ENCODE measurements at places on chromosomes 6 and 20. TPM values are rescaled to one million over a fixed set of nuclear protein-coding genes. Genes with fewer than 3 reads are reported as not detected.

GRCh38 chr20:50691573-50692551 lies 520 bp upstream of the RIPOR3 start:
- DNase-seq: no peak

DNA sequence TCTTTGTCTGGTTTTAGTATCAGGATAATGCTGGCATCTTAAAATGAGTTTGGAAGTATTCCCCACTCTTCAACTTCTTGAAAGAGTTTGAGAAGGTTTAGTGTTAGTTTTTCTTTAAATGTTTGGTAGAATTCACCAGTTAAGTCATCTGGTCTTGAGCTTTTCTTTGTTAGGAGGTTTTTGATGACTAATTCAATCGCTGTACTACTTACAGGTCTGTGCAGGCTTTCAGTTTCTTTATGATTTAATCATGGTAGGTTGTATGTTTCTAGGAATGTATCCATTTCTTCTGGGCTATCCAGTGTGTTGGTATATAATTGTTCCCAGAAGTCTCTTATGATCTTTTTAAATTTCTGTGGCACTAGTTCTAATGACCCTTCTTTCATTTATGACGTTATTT lies 215.5 kb downstream of the LRFN2 start:
- DNase-seq: no peak

- no peak for DNase-seq
Observed at GRCh38 chr6:143673669-143674068, 4.1 kb upstream of the PHACTR2 start.

GRCh38 chr6:63352069-63352543 lies 32.3 kb upstream of the LGSN start:
- DNase-seq: no peak

- DNase-seq: no peak
Observed at GRCh38 chr20:41424546-41424945, 57.9 kb upstream of the EMILIN3 start.

- no peak for DNase-seq
Observed at GRCh38 chr6:13568970-13569369, 5.4 kb upstream of the SIRT5 start.

GRCh38 chr6:79954849-79955248 lies 7.5 kb upstream of the ELOVL4 start:
- DNase-seq: no peak

- no peak for DNase-seq
Observed at GRCh38 chr20:51383891-51384510, 158.5 kb downstream of the NFATC2 start.

- DNase-seq: peak; percentile 75
Observed at GRCh38 chr6:28880894-28881780, 42.6 kb downstream of the TRIM27 start.

GRCh38 chr6:11222385-11223277 lies 9.8 kb downstream of the NEDD9 start:
- no peak for DNase-seq

DNA sequence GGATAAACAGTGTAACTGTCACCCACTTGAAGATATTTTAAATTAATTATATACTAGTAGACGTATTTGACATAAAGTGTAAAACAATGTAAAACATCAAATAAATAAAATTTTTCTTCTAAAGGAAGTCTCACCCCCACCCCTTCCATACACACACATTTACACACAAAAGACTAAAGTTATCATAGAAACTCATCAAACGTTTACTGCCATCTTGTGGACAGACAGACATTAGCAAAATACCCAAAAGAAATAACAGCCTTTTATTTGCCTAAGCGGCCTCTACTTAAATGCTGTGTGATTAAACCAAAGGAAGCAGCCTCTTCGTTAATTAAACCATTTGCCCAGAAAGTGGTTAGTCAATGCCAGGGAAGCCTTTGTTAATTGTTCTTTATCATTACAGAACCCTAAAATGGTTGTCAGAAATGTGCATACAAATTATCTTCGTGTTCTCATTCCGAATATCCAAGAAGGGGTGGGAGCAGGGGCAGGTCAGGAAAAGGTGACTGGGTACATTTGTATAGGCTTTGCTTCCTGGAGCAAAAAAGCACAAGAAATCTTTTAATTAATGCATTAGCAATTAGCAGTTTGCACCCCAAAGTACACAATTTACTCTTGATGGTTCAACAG lies 176.2 kb upstream of the SASH1 start:
- DNase-seq: no peak

DNA sequence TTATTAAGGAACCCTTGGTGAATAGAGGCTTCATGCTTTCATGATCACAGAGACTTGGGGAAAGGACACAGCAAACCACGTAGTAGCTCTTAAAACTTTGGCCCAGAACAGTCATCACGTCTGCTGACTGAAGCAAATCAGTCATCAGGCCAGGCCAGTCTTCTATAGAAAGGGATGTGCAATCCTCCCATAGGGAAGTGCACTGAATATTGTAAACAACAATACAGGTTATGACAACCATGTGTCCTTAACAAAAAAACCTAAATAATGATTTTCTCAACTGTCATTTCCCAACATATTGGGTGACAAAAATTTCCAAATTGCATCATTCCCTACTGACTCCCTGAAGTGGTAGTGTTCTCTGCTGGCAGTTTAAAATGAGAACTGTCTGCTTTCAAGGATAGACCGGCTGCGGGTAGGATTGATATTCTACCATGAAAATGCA lies 388.2 kb upstream of the CITED2 start:
- no peak for DNase-seq

GRCh38 chr20:62142252-62143080 lies 728 bp downstream of the PSMA7 start:
- DNase-seq: no peak

DNA sequence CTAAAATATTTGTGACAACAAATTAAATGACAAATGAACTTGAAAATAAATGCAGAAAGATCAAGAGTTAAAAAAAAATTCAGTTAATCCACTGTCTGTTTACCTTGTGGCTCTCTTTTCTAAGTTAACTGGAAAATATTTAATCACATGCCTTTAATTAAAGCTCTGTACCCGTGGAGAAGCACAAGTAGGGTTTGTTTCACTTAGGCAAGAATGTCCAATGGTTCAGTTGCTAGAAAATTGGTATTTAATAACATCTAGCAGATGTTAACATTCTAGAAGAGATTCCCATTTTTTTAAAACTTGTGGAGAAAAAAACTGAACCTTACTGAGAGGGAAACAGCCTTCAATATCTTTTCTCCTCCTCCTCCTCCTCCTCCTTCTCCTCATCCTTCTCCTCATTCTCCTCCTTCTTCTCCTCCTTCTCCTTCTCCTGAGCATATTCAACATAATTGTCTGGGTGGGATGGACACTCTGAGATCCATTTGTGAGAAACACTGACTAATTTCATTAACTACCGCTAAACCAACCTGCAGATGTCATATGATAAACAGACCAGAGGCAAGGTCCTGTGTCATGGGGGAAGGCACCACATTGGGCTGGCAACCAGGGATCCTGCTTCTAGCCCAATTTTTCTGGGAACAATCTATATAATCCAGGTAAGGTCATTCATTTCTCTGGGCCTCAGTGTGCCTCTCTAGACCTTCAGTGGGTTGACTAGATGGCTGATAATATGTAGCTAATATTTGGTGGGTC lies 44.1 kb upstream of the AKIRIN2 start:
- DNase-seq: no peak

- DNase-seq: no peak
Observed at GRCh38 chr20:1002682-1003561, 811 bp upstream of the RSPO4 start.

DNA sequence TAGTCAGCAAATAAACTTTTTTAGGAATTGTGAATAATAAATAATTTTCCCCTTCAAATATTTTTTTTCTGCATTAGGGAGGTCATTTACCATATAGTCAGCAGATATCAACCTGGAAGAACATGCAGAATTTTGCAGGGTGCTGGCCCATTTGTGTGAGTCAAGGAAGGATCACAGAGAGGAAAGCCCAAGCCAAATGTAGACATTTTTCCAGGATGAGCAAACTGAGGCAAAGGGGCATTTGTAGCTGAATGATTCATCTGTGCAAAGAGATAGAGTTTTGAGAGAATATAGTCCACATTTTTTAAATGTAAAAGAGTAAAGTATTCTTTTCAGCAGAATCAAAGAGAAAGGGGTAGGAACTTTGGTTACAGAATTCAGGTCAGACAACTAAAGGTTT lies 555.5 kb upstream of the MARCKS start:
- DNase-seq: no peak

- DNase-seq: no peak
Observed at GRCh38 chr20:3751675-3752385, 15.7 kb downstream of the ADISSP start.

DNA sequence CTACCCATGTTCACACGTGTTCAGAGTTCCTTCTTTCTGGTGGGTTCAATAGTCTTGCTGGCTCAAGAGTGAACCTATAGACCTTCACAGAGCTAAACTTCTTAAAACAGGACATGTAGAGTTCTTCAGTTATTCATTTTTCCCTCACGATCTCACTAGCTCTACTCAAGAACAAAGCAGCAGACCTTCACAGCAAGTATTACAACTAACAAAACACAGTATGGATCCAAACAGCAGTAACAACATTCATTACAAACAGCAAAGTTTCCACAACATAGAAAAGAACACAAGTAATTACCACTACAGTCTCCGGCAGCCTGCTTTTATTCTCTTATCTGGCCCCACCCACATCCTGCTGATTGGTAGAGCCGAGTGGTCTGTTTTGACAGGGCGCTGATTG lies 39.5 kb upstream of the MCUR1 start:
- DNase-seq: no peak

GRCh38 chr6:74000666-74001490 lies 304.9 kb downstream of the CD109 start:
- no peak for DNase-seq

GRCh38 chr20:25233016-25233772 lies 14.7 kb upstream of the PYGB start:
- DNase-seq: peak; percentile 87

- DNase-seq: no peak
Observed at GRCh38 chr6:34112126-34112525, 33.8 kb downstream of the GRM4 start.

DNA sequence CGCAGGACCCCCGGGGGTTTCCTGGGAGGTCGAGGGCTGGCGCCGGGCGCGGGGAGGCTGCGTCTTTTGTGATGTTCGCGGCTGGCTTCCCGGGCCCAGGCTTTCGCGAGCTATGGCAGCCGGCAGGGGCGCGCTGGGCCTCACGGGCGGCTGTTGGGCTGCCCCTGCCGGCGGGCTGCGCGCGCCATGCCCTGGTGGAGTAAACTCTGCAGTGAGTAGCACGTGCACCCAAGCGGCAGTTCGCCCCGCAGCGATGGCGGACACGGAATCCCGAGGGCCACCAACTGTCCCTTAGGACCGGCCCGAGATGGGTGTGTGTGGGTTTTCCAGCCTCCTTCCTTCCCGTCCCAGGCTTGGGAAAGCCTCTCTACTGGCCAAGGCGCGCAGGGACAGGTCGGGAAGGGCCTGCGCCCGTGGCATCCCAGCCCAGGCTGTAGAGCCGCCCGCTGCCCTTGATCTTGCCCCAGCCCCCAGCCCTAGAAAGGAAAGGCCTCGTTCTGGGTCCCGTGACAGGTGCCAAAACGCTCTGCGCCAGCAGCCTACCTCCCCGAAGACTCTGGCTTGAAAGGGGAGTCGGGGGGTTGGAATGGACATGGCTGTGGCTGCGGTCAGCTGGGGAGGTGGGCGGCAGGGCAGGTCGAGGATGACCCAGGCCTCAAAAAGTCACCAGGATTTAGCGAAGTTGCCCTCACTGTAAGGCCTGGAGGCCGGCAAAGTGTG lies 49.7 kb downstream of the ZBTB2 start:
- no peak for DNase-seq

GRCh38 chr6:111604259-111605099 lies 1.2 kb downstream of the TRAF3IP2 start:
- no peak for DNase-seq

The CDS2 gene
- 29.2 TPM for total RNA-seq

The ELOVL5 gene
- total RNA-seq: 427 TPM

The RSPH9 gene
- not detected for total RNA-seq

The ZNF165 gene
- 0.16 TPM for total RNA-seq

The NAPB gene
- 20.1 TPM for total RNA-seq

The RAD21L1 gene
- not detected for total RNA-seq

The CPNE5 gene
- 0.96 TPM for total RNA-seq

The GPR6 gene
- not detected for total RNA-seq

The CALHM4 gene
- total RNA-seq: not detected

The RBBP8NL gene
- not detected for total RNA-seq

All from breast epithelium (tissue), 4 donors.